Nephron progenitor cell (in vitro differentiated cells): ENCODE measurements at places on chromosomes 1 and 21.

DNA sequence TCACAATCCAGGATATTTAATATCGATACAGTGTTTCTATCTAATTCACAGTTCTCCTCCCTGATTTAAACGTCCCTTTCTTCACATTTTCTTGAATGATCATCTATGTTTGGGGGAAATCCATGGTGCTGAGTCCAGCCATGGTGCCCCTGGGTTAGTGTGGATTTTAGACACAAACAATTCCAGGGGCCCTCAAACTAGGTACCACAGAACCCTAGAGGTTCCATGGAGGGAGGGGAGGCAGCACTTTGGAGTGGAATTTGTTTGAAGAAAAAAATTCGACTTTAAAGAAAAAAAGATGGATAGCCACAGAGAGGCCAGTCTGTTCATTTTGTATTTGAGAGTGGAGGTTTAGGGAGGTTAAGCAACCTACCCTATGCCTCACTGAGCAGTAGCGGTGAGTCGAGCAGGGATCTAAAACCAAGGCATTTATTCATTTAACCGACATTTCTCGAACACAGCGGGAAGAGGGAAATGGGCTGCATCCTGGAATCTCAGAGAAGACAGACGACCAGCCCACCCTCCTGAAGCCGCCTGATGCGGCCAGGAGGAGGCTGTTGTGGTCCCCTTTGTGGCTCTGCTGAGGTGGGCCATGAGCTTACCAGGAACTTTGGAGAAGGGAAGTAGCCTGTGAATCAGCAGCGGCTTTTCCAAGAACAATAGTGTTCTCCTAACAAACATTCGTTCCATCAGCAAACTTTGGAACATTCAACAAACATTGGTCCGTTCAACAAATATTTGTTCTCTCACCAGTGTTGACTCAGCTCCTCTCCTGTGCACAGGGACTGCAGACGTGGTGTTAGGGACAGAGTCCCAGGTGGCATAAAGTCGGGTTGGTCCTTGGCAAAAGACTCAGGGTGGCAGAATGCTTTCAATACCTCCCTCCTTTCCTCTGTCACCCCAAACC lies 103.5 kb upstream of the ZBTB40 start:
- DNase-seq, result no peak

DNA sequence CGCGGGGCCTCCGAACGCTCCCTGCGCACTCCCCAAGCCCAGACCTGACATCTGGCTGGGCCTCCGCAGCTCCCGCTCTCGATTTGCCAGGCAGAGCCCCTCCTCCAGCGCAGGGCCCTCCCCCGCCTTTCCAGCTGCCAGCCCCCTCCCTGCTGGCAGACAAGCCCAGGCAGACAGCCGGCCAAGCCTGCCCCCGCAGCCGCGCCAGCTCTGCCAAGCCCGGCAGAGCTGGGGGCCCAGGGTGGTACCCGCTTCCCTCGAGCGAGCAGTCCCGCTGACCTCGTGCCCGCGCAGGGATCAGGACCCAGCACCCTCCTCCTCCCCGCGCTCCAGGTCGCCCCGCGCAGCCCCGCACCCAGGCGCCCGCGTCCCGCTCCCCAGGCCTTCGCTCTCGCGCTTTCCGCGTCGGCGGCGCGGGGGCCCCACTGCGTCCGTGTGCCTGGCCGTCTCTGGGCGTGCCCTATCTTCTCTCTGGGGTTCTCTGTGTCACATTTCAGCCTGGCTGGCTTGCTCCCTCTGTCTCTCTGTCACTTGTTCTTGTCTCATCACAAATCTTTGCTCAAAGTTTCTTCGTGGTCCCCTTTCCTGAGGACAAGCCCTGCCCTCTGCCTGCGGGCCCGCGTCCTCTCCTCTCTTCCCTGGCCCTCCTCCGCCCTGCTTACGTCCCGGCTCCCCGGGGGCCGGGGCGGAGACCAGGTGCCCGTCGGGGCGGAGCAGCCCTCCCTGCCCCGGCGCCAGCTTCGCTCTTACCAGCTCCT lies 580 bp downstream of the INKA2 start:
- peak; percentile 69 for DNase-seq

- DNase-seq, result no peak
Observed at GRCh38 chr1:16081636-16082035, 8.2 kb upstream of the FAM131C start.

DNA sequence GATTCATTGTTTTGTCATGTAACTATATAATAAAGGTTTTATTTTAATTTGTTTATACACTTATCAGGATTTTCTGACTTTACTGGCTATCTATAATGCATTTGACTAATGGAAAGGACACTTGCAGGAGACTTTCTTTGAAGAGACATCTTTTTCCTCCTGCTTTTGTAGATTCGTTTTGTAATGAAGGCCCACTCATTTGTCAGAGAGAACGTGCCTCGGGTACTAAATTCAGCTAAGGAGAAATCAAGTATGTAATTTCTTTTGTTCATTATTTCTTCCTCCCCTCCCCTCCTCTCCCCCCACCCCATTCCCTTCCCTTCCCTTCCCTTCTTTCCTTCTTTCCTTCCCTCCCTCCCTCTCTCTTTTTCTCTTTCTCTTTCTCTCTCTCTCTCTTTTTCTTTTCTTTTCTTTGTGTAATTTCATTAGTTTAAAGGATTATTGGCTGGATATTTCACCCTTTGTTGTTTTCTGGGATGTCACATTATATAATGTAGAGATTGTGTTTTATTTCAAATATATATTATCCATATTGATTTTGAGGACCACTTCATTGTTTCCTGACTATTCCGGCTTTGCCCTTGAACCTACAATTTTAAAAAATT lies 23.7 kb upstream of the AXDND1 start:
- DNase-seq, result no peak

DNA sequence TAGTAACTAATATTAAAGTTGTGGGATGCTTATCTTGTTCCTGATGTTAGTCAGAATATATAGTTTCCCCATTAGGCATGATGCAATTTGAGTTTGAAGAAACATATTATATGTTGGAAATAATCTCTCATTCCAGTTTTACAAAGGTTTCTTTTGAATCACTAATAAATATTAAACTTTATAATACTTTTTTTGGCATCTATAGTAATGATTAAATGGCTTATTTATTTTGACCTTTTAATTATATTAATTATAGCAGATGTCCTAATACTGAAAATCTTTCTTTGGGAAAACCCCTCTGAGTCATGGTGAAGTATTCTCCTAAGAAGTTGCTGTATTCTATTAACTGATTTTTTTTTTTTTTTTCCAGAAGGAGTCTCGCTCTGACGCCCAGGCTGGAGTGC lies 28.5 kb upstream of the PTGS2 start:
- DNase-seq, result no peak

DNA sequence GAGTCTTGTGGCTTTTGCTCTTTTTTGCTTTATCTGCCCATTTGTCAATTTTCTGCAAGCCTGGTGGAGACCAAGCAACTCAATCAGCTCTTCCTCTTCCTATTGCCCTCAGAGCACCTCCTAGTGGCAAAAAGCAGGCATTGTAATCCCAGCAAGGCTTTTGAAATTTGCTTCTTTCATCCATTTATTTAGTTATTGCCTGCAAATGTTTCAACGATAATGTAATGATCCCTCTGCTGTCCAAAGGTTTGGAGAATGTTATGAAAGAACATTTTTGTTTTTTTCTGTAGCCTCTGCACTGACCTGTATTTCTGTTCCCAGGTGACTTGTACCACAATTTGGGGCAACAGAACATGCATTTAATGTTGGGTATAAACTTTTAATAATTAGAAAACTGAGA lies 127.8 kb downstream of the GABPA start:
- DNase-seq, result peak; percentile 4

GRCh38 chr1:229068270-229068987 lies 202.5 kb upstream of the RAB4A start:
- no peak for DNase-seq

- DNase-seq, result no peak
Observed at GRCh38 chr1:48610628-48611542, 138.9 kb upstream of the SPATA6 start.

GRCh38 chr21:19908390-19908789 lies 1089.8 kb upstream of the NCAM2 start:
- no peak for DNase-seq

DNA sequence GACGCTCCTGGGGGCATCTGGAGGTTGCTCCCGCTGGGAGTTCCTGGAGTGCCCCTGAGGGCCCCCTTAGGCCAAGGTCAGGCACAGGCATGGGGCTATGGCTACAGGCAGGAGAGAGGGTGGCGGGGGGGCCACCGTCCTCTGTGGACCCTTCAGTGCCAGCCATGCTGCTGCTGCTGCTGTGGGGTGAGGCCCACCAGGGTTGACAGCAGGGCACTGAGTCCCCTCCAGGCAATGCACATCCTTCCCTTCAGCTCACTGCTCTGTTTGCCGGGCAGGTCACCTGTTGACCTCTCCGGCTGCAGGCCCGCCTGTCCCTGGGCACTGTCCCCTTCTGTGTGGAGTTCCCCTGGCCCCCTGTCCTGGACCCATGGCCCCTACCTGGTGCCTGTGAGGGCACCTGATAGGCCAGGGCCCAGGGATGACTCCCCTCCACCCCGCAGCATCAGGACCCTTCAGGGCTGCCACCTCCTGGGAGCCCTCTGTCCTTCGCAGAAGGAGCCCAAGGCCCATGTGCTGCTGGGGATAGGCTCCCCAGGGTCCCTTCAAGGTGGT lies 34.1 kb upstream of the ADARB1 start:
- no peak for DNase-seq

DNA sequence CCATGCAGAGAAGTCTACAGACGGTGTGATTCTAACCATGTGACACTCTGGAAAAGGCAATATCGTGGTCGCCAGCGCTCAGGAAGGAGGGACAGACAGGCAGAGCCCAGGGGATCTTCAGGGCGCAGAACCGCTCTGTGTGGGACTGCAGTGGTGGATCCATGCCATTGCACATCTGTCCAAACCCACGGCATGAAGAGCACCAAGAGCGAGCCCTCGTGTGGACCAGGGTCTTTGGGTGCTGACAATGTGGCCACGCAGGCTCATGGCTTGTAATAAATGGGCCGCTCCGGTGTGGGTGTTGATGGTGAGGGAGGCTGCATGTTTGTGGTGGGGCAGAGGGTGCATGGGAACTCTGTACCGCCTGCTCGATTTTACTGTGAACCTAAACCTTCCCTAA lies 25.3 kb upstream of the POFUT2 start:
- no peak for DNase-seq

- DNase-seq, result no peak
Observed at GRCh38 chr1:207006914-207007313, 25.6 kb downstream of the C1orf116 start.

DNA sequence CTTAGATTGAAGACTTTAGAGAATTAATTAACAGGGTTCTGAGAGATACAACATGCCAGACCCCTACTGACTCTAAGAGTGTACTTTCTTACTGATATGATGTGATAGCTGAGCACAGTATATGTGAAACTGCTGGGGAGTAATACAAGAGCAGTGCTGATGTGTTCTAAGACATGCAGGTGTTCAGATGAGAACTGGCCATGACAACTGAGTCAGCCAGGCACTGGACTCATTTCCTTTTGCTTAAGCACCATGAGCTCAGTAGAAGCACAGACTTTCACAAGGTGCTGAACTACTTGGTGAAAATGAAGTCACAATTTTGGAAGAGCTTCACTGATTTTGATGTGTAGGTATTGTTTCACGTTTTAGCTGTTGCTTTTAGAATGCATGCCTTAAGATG lies 15.9 kb upstream of the POGZ start:
- no peak for DNase-seq

DNA sequence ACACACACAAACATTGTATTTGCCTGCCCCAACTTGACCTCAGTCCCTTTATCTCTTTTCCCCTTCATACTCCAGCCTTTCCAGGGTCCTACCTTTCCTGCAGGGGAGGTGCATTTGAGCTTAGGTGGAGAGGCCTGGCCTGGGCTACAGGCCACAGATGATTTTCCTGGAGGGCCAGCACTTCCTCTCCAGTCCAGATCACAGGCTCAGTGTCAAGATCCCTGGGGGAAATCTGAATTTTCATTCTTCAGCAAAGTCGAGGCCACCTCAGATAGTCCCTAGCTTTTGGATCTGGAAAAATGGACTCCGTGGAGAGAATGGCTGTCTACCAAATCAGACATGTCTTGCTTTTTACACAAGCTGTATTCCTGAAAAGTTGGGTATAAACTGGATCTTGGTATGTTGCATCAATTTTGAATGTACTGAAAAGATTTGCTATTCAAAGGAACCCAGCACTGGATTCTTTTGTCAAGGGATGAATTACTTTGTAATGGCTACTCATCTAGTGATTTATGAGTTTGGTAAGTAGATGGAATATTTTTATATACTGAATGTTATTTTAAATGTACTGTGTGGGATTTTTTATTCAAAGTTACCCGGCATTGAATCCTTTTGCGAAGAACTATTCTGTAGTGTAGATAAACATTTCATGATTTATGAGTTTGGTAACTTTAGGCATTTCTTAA lies 78.7 kb downstream of the DDR2 start:
- no peak for DNase-seq

GRCh38 chr1:116256875-116257274 lies 116.2 kb upstream of the ATP1A1 start:
- no peak for DNase-seq

DNA sequence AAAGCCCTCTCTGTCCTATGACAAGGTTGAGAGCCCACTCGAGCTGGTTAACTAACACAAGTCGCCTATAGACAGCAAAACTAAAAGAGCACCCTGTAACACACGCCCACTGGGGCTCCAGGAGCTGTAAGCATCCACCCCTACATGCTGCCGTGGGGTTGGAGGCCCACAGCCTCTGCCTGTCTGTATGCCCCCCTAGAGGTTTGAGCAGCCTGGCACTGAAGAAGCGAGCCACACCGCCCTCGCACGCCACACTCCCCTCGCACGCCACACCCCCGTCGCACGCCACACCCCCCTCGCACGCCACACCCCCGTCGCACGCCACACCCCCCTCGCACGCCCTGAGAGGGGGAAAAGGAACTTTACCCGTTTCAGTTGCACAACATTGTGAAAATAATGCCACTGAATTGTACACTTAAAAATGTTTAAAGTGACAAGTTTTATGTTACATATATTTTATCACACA lies 13.2 kb upstream of the HMGCL start:
- peak; percentile 75 for DNase-seq

GRCh38 chr1:53617851-53618499 lies 121.0 kb downstream of the GLIS1 start:
- DNase-seq, result no peak

GRCh38 chr1:234978397-234979295 lies 150.0 kb downstream of the TOMM20 start:
- DNase-seq, result no peak

DNA sequence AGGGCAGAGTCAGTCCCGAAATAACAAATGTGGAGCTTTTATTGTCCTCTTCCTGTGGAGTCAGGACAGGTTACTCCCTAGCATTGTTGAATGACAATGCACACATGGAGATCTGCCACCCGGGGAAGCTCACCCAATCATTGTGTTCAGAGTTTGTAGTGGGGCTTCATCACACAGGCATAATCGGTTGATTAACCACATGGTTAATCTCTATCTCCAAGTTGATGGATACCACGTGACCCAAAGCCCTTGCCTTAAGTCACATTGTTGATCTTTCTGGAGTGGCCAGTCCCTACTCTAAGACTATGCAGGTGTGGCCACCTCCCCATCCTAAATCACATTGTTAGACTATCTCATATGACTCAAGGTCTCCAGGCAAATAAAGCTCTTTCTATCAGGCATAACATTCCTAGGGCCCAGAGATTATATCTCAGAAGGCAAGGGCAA lies 2.6 kb upstream of the C1orf141 start:
- DNase-seq, result no peak

- DNase-seq, result no peak
Observed at GRCh38 chr1:64107118-64107519, 96.3 kb upstream of the UBE2U start.
